Hematopoietic multipotent progenitor cell treated with erythropoietin and hydrocortisone succinate and interleukin-3 and kit ligand, for 8 days (in vitro differentiated cells): ENCODE measurements at places on chromosomes 7 and 10.

- DNase-seq, result no peak
Observed at GRCh38 chr10:26571655-26572054, 125.8 kb upstream of the PDSS1 start.

DNA sequence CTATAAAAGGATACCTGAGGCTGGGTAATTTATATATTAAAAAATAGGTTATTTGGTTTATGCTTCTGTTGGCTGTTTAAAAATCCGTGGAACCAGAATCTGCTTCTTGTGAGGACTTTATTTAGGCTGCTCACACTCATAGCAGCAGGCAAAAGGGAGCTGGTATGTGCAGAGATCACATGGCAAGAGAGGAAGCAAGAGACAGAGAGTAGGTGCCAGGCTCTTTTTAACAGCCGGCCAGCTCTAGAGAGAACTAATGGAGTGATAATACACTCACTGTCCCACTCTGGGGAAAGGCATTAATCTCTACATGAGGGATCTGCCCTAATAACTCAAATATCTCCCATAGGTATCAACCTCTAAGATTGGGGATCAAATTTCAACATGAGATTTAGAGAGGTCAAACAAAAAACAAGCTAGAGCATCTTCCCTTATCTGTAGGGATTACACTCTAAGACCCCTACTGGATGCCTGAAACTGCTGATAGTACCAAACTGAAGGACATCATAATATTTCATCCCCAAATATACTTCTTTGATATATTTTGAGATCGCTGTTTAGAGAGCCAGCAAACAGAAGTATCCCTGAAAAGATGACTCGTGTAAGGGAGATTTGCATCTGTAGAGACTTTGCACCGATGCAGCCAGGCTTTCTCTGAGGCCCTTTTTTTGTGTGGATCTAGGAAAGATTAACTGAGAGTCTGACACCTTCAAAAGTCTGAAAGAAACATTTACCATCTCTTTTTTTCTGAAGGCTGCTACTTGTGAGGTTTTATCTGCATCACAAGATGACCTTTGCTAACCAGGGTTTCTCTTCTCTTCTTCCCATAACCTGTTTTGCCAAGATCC lies 717.0 kb upstream of the MBL2 start:
- no peak for DNase-seq

DNA sequence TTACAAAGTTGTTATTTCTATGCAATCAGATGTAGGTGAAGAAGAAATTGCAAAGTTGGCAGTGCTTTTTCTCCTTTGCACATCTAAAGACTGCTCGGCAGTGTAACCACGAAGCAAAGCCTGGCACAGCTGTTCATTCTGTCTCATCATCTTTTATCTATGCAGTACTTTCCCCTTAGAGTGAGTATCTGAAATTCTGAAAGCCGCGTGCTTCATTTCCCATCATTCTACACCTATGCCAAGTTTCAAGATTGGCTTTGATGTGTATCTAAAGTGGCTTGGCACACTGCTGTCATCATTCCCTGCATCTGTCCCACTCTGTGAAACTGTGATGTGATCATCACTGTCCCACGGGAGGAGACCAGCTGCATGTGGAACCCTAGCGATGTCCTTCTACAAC lies 15.2 kb downstream of the SOSTDC1 start:
- DNase-seq, result no peak

DNA sequence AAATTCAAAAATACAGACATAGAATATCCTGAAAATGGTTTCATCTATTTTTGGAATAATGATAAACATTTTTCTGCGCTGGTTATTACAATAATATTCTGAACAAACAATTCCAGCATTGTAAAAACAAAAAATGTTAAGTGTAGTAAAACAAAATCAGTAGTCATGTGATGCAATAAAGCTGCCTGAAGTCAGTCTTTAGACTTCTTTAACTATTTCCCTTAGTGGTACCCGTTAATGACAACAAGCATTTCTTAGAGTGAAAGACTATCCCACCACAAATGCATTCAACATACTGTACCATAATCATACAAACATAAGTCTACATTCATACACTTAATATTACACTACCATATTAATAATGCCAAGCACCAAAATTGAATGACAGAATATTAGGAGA lies 1.6 kb downstream of the SKAP2 start:
- no peak for DNase-seq

GRCh38 chr7:27142580-27143022 lies 880 bp downstream of the HOXA5 start:
- DNase-seq, result no peak

DNA sequence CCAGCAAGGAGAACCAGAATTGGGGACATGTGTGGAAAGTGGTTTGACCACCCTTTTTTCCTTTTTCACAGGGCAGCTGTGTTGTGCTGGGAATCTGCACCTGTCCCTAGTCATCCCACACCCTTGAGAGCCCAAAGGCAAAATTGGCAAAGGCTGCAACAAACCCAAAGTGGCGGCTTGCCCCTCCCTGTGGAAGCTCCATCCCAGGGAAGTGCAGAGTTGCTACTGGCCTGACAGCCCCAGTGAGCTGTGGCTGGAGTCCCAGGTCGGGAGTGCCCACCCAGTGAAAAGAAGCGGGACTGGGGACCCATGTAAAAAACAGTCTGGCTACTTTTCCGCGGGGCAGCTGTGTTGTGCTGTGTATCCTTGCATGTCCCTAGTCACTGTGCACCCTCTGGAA lies 109.1 kb upstream of the GRM3 start:
- DNase-seq, result no peak

DNA sequence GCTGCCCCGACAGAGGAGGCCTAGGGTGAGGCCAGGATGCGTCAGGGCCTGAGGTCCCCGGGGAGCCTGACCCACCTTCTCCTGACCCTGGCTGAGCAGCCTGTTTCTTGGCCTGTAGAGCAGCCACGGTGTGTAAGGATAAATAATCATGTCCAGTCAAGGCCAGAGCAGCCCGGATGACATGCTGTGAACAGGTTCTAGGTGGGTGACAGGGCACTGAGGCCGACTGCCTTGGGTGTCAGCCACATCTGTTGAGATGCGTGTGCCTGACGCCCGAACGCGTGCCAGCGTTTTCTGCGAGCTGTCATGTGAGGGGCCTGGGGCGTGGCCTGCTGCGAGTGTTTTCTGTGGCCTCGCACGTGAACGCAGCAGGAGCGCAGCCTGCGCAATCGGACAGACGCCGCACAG lies 118.3 kb downstream of the FAM53B start:
- no peak for DNase-seq

DNA sequence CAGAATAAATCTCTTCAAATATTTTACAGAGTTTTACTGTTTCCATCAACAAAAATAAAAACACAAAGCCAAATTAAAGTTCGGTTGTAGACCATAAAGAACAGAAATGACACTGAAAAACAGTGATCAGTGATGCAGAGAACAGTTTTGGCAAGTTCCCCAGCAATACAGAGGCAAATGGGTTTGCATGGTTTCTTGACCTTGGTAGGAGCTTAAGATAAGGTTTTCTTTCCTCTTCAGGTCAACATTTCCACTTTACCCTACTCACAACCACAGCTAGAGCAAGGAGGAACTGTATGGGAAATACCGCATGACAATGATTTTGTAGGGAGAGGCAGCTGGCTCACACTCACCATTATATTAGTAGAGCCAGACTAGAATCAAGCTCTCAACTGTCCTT lies 199.5 kb downstream of the SH2D4B start:
- DNase-seq, result no peak

GRCh38 chr10:11893749-11894278 lies 70.7 kb downstream of the PROSER2 start:
- no peak for DNase-seq
